ENCODE measurements at places on chromosomes 6 and 20.

- DNase-seq, result no peak
These were observed 37.7 kb downstream of the FOXO3 start for GRCh38 chr6:108598305-108598863.

DNA sequence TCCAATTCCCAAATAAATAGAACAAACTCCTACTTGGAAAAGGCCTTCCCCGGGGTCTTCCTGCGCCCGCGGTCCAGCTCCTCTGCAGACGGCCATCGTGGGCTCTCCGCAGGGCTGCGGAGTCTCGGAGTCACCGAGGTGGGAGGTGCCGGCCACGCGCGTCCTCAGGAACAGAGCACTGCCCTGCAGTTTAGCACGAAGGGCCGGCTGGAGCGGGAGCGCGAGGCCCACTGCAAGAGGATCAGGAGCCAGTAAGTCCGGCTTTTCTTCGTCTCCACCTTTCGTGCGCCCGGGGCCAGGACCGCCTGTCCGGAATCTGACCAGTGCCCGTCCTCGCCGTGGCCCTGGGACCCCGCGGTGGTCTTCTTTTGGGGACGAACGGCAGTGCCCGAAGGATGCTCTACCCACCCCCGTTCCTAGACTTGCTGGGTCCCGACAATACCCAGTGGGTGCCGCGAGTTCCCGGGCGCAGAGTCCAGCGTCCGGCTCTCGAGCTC lies 1.4 kb downstream of the BHLHE23 start:
- DNase-seq, result no peak

GRCh38 chr6:54876365-54876764 lies 29.8 kb downstream of the FAM83B start:
- no peak for DNase-seq

GRCh38 chr6:88538130-88538706 lies 372.1 kb upstream of the CNR1 start:
- peak; percentile 26 for DNase-seq

DNA sequence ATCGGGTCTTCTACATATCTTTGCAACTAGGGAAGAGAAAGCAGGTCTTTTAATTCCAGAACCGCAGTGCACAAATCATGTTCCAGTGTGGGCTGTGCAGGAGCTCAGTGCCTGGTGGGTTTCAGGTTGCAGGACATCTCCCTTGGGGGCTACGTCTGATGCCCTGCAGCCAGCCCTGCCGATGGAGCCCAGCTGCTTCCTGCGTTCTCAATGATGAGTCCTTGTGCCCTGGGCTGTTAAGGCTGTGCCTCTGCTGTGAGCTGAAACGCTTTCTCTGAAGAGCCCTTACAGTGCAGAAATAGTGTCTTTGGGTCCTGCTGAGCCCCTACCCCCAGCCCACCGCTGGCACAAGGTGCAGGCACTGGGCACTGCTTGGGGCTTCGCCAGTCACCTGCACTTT lies 192.9 kb downstream of the SYNDIG1 start:
- no peak for DNase-seq

GRCh38 chr20:62740286-62741141 lies 31.9 kb downstream of the NTSR1 start:
- peak; percentile 86 for DNase-seq
